ENCODE measurements at places on chromosomes 2 and 18.

GRCh38 chr2:38215993-38216392, 140.0 kb upstream of the CYP1B1 start:
- no peak for DNase-seq

DNA sequence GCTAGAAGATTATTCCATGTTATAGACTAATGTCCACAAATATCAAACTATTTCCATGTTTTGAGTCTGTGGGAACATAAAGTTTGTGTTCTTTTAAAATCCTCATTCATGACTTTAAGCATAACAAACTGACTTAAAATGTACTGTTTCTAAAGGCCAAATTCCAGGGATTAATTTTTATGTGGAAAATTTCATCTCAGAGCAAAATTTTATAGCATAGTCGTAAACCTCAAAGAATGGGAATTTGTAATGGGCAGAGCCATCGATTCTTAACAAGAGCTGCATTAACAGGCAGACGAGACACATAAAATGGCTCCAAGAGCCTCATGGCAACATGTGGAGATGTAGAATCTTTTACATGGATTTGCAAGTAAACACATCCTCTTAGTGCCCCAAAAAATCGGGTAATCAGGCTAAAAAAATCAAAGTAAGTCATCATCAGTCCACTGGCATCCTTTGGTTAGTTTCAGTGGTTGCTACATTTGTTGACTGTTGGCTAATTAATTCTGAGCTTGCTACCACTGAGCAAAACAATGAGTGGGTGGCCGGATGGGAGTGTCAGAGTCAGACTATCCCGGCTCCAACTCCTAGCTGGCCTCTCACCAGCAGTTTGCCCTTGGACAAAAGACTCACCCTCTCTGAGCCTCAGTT, 119.6 kb downstream of the FAM210A start:
- DNase-seq: no peak

DNA sequence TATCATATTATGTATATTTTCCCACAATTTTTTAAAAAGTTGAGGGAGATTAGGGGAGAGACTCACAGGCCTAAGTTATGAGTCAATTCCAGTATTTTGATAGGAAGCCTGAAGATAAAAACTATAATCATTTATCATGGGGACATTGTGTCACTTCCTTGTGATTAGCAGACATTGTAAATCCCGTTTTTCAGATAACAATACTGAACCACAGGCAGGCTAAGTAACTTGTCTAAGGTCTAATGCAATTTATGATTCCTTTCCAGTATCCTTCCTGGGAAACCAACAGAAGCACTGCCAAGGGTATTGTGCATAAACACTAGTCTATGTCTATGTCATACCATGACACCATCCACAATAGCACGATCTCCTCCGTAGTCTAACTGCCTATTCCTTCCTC, 235.2 kb upstream of the PIK3C3 start:
- DNase-seq: no peak

GRCh38 chr2:46939626-46940359, 24.2 kb upstream of the MCFD2 start:
- no peak for DNase-seq

- DNase-seq: peak; percentile 46
Observed at GRCh38 chr2:240586919-240587800, 626 bp downstream of the CAPN10 start.

GRCh38 chr2:18435426-18436037, 124.9 kb downstream of the RDH14 start:
- DNase-seq: no peak

GRCh38 chr18:69943021-69943420, 4.7 kb downstream of the CD226 start:
- no peak for DNase-seq

DNA sequence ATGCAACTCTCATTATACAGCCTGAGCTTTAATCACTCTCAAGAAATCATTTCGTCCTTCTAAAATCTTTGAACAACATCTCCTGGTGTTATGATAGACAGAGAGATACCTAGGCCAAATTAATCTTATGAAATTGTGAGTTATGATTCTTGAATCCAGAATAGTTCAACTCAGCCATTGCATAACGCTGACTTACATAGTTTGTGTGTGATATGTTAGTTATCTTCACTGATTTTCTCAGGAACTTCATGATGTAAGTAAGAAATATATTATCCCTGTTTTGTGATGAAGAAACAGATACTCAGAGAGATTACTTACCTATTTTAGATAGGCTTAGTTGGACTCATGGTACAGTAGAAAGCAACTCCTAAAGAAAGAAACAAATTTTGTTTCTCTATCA, 684.4 kb downstream of the ZEB2 start:
- DNase-seq: no peak

- DNase-seq: no peak
Observed at GRCh38 chr2:140023291-140023690, 1243.1 kb upstream of the NXPH2 start.

DNA sequence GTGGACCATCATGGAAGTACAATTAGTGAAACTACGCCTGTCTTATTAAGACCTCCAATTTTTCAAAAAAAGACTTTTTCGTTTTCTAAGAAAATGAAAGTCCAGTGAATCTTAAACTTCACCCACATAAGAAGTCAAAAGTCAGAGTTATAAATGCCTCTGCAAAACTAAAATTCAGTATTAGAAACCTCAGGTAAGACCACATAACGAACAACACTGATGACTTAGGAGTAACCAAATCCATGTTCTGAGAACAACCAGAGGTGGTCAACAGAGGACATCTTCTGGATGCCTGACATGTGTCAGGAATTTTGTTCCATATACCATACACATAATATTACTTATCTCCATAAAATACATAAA, 62.4 kb downstream of the RPL31 start:
- no peak for DNase-seq

- DNase-seq: no peak
Observed at GRCh38 chr2:119147776-119148715, 10.5 kb downstream of the C1QL2 start.

- no peak for DNase-seq
Observed at GRCh38 chr2:101986376-101986775, 5.4 kb upstream of the IL1R2 start.

GRCh38 chr2:49067971-49068370, 86.3 kb downstream of the FSHR start:
- DNase-seq: no peak

GRCh38 chr2:134445985-134446382, 192.1 kb downstream of the MGAT5 start:
- no peak for DNase-seq

DNA sequence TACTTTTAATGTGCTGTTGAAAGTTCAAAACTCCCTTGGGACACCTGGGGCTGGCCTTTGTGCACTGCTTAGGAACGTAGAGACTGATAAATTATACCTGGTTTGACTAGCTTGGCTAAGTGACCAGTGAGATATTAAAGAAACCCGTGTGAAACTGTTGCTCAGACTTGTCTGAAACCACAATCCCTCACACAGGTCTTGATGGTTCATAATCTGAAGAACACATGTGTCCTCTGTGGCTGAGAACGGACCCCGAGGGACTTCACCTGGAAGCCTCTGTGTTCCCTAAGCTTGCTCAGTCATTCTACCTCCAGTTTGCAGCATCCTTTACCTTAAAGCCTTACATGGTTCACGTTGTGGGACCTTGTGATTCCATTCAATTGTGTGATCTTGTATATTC, 218.8 kb downstream of the CBLN2 start:
- no peak for DNase-seq

- no peak for DNase-seq
Observed at GRCh38 chr2:136086253-136087016, 31.5 kb downstream of the CXCR4 start.

DNA sequence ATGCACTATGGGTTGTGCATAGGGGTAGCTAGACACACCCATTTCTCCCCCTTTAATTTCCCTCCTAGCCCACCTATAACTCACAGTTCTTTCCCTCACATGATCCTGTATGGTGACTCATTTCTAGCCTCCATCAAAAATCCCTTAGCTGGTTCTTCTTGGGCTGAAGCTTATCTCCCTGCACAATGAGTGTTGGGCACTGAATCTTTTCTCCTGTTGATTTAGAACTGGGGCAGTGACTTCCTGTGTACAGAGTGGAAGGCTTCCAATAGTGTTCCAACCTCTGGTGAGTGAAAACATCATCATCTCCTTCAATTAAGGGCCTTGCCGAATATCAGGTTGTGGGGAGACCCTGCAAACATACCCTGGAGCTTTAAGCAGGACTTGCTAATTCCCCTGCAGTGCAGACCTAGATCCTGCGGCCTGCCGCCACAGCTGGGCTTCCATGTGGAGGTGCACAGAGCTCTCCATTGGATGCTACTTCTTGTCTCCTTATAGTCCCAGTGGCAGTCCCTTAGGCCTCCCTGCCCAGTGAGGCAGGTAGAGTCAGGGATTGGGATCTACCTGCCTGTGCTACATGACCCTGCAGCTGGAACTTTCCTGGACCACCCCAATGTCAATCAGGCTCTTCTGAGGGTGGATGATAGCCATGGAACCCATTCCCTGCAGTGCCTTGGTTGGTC, 121.8 kb downstream of the PLB1 start:
- no peak for DNase-seq

DNA sequence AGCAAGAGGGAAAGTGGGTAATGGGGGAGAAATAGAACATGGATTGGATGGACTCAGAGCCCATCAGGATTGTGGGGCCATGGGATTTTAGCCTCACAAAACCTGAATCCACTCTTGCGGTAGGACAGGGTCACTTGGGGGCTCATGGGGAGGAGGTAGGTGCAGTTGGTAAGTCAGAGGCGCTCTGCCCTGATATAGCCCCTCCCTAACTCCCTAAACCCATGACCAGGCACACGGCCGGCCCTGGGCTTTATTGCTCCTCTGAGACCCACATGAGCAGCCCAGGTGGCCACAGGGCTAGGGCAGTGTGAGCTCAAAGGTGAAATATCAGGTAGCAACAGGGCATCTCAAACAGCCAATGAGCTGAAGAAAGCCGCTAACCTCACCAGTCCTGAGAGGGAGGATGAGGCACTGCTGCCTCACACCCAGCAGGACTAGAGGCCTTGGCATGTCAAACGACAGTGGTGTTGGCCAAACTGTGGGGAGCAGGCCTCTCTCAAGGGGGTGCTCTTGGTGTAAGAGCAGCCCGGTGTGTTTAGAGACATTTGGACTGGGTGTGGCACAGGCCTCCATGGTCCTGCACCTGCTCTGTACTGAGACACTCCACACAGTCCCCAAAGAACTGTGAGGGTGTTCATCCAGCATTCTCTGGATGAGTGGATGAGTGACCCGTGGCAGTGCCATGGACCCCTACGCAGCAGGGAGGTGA, 90.8 kb upstream of the HS6ST1 start:
- DNase-seq: no peak

DNA sequence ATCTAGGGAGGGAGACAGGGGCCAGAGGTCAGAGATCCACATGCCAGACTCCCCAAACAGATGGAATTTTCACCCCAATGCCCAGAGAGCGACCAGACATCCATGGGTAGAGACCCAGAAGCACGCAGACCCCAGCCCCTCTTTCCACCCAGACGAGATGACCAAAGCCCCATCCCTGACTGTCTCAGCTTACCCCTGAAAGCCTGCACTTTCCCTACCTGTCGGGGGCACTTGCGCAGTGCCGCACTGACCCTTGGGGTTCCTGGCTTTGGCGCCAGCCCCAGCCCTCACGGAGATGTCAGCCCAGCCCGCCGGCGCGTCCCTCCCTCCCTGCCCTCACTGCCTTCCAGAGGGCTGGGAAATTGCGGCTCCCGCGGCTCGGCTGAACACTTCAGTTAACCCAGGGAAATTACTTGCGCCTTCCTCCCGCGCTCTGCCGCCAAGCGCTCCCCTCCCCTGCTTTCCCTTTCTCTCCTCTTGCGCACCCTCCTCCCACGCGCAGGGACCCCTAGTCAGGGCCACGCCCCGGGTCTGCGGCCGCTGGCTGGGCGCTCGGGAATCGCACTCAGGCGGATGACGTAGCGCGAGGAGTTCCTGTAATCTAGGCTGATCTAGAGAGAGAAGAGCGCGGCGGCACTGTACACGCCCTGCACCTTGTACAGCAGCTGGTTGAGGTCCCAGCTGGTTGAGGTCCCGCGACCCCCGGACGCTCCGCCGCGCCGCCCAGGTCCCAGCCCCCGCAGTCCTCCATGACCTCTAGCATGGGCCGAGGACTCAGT, 12.0 kb downstream of the ALPG start:
- DNase-seq: no peak

DNA sequence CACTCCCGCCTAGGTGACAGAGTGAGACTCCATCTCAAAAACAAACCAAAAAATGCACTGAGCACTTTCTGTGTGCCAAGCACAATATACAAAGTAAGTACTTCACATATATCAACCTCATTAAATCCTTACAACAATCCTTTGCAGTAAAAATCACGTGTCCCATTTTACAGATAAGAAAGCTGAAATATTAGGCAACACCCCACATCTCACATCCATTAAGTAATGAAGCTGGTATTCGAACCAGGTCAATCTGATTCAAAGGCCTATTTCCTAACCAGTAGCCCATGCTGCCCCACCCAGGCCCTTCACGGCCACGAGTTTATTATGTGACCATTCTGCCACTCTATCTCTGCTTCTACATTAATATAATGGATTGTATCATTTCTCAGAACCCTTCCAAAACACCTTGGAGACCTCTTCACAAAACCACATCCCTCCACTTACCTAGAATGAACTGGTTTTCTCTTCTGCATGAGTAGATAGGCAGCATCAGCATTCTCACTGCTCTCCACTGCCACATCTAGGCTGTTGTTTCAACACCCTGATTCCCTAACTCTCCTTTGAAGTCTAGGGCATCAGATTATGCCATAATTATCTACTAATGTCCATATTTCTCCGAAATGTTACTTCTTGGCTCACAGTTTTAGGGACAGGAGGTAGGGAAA, 3.1 kb upstream of the EXOC6B start:
- DNase-seq: no peak

GRCh38 chr18:36366994-36367839, 69.7 kb downstream of the FHOD3 start:
- no peak for DNase-seq

GRCh38 chr2:126822921-126823320, 75.8 kb upstream of the TEX51 start:
- DNase-seq: no peak

- DNase-seq: no peak
Observed at GRCh38 chr2:23530909-23531276, 145.9 kb downstream of the KLHL29 start.

DNA sequence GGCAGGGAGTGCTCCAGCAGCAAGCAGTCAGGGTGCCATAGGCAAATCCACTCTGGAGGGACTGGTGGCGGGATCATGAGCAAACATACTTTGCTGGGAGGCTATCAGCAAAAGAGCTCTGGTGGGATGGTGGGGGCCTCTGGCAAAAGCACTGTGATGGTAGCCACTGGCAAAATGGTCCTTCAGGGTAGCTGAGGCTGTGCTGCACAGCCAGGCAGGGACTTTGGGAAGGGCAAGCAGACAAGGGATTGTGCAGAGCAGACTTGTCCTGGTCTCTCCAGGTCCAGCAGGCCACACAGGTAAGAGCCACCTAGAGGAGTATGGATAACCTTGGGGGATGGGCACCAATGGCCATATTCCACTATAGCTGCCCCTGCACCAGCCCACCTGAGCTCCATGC, 129.4 kb upstream of the OTOS start:
- DNase-seq: no peak

GRCh38 chr2:197851451-197851850, 47.1 kb downstream of the PLCL1 start:
- DNase-seq: peak; percentile 36

- no peak for DNase-seq
Observed at GRCh38 chr2:150528861-150529801, 41.7 kb upstream of the RND3 start.

- DNase-seq: no peak
Observed at GRCh38 chr2:164515734-164516133, 105.5 kb downstream of the GRB14 start.
